GM12878 (cell line): ENCODE measurements at places on chromosomes 5 and 9. TPM values are rescaled to one million over a fixed set of nuclear protein-coding genes. Genes with fewer than 3 reads are reported as not detected.
A peak's percentile ranks its signal among the peaks of the same experiment; 100 is the strongest.

GRCh38 chr9:133502112-133502511 is 22.6 kb downstream of the MYMK start:
- no peak for DNase-seq
- H3K27me3 ChIP-seq: no peaks in the 10 kb centered on the region
- H3K4me3 ChIP-seq: no peak overlapping the region
- H3K4me1 ChIP-seq: no peaks in the 10 kb centered on the region
- no peaks in the 10 kb centered on the region for H3K36me3 ChIP-seq

Gene EPB41L4B
- total RNA-seq: 0.16 and 0.28 TPM in 2 replicates

Gene PCDHA9
- total RNA-seq: not detected in 2 replicates

Gene NTNG2
- total RNA-seq: 0.11 and 0.51 TPM in 2 replicates

Gene JAKMIP2
- total RNA-seq: 1.5 TPM in 2 replicates

- H3K4me1 ChIP-seq: no peaks in the 10 kb centered on the region
- no peaks in the 10 kb centered on the region for H3K27me3 ChIP-seq
- H3K4me3 ChIP-seq: no peak overlapping the region
- no peak overlapping the region for H3K27ac ChIP-seq
- H3K36me3 ChIP-seq: no peaks in the 10 kb centered on the region
Observed at GRCh38 chr5:147751156-147751830, 31.2 kb downstream of the JAKMIP2 start.

- H3K27ac ChIP-seq: peak overlapping the region; percentile 93
- peaks cover 14% of the 10 kb centered on the region for H3K4me1 ChIP-seq
- no peaks in the 10 kb centered on the region for H3K27me3 ChIP-seq
- no peaks in the 10 kb centered on the region for H3K36me3 ChIP-seq
- peak overlapping the region; percentile 85 for H3K4me3 ChIP-seq
- DNase-seq: no peak
Observed at GRCh38 chr9:70257991-70258691, 637 bp upstream of the SMC5 start.

Gene PRRX2
- not detected in 2 replicates for total RNA-seq

- H3K27me3 ChIP-seq: no peaks in the 10 kb centered on the region
- H3K27ac ChIP-seq: no peak overlapping the region
- H3K4me1 ChIP-seq: peaks cover 17% of the 10 kb centered on the region
- H3K4me3 ChIP-seq: no peak overlapping the region
- DNase-seq: peak; percentile 64
- no peaks in the 10 kb centered on the region for H3K36me3 ChIP-seq
Observed at GRCh38 chr9:89690334-89690912, 85.6 kb downstream of the GADD45G start.

Gene PKD2L2
- 0.36 TPM in 1 of 2 replicates, not detected in the other for total RNA-seq

- DNase-seq: no peak
Observed at GRCh38 chr9:36479101-36479500, 79.0 kb upstream of the RNF38 start.
